Activated T-cell treated with anti-CD3 and anti-CD28 coated beads, Interleukin-2, amount 50 U/mL, for 24 hours (primary cell): ENCODE measurements at places on chromosomes 6 and 20.

DNA sequence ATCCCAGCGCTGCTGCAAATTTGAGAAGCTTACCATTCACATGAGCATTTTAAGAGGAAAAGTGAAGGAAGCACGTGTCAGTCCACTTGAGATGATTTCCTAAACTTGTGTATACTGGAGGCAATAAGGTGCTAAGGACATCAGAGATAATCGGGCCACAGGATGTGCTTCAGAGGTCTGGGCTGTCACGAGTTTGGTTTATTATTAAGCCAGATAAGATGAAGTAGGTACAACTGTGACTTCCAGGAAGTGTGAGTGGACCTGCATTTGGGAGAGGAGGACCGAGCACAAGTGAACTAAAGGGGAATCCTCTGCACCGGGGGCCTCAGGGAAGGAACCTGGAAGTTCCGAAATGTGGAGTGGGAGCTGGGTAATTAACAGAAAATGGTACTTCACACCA is 1.4 kb downstream of the SAMD5 start:
- DNase-seq: no peak

GRCh38 chr6:90406142-90406794 is 109.6 kb upstream of the BACH2 start:
- DNase-seq: no peak

GRCh38 chr6:75393806-75394205 is 99.8 kb downstream of the FILIP1 start:
- DNase-seq: no peak

GRCh38 chr20:62994869-62995281 is 11.9 kb downstream of the BHLHE23 start:
- no peak for DNase-seq

- no peak for DNase-seq
Observed at GRCh38 chr6:130593948-130594347, 228.1 kb downstream of the TMEM200A start.

GRCh38 chr20:34082232-34082887 is 29.7 kb downstream of the EIF2S2 start:
- DNase-seq: no peak

- no peak for DNase-seq
Observed at GRCh38 chr6:116136933-116137340, 11.0 kb upstream of the COL10A1 start.

DNA sequence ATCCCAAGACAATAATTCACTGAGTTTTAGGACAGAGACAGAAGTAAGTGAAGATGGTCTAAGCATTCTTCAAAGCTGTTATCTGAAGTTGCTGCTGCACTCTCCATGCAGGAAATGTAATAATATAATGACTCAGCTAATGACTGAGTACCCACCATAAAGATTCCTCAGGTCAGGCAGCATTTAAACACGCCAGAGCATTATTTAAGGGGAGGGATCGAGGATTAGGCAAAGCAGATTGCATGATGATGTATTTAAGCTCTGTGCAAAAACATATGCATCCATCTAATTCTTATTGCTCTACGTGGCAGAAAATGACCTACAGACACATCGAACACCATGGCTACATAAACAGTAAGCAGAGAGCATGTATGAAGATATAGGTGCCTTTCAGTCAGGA is 216.4 kb downstream of the UNC5CL start:
- no peak for DNase-seq

DNA sequence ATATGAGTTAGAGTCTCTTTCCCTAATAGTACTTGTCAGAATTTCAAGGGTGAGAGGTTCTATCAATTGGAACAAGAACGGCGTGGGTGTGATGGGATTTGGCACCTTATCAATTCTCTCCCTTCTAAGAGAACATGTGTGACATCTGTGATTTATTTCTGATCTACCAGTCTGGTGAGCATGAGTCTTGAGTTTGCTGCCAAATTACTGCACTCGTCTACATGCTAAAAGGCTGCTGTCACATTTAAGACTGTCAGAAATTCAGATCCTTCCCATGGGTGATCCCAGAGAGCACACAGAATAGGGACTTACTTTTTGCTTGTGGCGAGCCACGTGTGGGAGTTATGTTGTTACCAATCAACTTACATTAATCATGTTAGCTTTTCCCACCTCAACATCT is 370.2 kb upstream of the SASH1 start:
- DNase-seq: no peak

- DNase-seq: no peak
Observed at GRCh38 chr20:46931699-46932098, 37.1 kb downstream of the EYA2 start.

- DNase-seq: no peak
Observed at GRCh38 chr6:145051661-145052060, 683.7 kb downstream of the EPM2A start.

- peak; percentile 53 for DNase-seq
Observed at GRCh38 chr6:108117427-108118358, 43.2 kb upstream of the OSTM1 start.

GRCh38 chr20:51766994-51767866 is 960 bp downstream of the ATP9A start:
- peak; percentile 58 for DNase-seq

DNA sequence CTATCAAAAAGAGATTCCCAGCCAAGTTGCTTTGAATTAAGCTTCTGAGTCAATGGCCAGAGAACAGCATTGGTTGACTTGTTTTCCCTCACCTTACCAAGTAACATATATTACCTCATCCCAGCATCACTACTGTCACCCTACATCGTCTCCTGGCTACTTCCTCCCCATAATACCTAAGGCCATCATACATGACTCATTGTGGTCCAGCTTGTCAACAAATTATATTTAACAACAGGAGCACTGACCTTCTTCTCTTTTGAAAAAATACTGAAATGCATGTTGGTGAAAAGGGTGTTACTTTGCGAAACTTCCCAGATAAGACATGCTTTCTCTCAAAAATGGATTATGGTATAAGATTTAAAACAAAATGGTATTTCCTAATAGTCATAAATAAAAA is 106.9 kb downstream of the TBX18 start:
- DNase-seq: no peak

GRCh38 chr6:43376551-43376981 is 7.1 kb upstream of the ZNF318 start:
- DNase-seq: no peak

GRCh38 chr20:35974256-35974655 is 5.9 kb downstream of the CNBD2 start:
- DNase-seq: no peak

DNA sequence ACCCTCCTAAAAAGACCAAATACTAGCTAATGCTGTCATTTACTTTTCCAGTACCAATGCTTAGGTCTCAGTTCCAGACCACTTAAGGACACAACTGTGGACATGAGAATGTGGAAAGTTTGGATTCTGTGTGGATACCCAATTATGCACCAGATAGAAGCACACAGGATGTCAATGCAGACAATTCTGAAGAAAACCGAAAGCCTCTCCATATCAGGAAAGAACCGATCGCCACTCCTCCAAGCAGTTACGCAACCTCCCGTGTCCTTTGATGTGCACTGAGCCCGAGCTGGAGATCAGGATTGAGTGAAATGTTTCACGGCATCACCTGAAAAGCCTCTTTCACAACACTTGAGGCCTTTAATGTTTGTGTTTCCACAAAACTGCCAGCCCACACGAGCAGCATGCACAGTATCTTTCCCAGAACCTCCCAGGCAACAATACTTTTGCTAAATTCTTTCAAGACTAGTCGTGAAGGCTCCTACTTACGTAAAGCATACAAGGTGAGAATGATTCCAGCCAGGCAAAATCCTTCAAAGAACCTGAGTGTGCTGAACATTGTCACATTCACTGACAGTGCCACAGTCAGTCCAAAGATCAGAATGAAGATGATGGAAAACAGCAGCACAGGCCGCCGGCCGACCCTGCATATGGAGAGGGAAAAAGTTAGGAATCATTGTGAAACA is 47.0 kb downstream of the SLC22A23 start:
- DNase-seq: no peak

- DNase-seq: no peak
Observed at GRCh38 chr6:139482287-139482686, 107.8 kb upstream of the CITED2 start.

DNA sequence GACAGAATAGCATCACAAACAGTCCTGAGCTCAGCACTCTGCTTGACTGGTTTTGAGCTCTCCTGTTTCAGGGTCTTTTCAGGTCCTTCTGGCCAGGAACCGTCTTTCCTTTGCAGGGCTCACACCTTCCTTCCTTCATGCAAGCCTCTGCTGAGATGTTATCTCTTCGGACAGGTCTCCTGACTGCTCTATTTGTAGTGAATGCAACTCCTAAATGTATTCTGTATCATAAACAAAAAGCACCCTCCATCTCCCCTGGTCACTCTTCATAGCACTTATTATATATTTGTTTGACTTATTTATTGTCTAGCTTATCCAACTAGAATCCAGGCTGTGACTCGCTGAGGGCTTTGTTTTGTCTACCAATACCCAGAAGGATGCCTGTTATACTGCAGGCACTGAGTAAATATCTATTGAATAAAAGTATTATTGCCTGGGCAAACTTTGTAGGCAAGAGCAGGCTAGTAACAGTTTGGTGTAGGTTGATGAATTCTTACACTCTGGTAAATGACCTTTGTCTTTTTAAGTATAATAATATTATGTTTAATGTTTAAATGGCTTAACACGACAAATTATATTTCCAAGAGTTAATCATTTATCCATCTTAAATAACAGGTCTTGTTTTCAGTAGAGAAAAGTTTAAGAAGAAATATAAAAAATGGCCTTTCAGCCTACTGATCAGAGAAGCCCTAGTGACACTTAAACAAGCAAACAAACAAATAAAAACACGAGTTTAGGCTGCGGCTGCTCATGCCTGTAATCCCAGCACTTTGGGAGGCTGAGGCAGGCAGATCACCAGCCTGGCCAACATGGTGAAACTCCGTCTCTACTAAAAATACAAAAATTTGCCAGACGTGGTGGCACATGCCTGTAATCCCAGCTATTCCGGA is 199.7 kb downstream of the BCAS1 start:
- DNase-seq: no peak

DNA sequence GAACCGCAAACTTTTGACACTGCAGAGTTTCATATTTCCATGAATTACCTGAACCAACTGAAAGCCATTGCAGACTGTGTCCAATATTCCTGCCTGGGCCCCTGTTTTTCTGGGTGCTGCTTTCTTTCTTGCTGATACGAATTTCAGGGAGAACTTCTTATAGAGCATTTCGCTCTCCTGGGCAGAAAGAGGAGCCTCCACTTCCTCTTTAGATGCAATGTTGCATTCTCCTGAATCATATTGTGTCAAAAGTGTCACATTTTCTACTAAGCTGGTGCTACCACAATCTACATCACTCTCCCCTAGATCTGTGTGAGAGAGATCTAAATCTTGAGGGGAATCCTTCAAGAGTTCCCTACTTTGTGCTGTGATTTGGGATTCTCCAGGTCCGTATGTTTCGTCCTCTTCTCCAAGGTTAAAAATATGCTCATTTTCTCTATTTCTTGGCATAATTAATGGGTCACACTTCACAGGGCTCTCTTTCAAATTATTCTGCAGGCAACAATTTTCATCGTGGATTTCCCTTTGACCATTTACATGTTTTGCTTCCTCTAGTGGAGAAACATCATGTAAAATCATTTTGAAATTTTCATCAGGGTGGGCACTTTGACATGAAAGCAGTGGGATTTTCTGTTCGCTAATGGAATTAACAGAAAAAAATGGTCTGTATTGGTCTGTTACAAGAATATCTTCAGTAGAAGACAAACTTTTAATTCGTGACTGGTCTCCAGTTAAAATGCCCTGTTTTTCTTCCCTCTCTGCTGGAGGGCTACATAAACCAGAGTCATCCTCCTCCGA is 102.3 kb downstream of the DST start:
- no peak for DNase-seq

DNA sequence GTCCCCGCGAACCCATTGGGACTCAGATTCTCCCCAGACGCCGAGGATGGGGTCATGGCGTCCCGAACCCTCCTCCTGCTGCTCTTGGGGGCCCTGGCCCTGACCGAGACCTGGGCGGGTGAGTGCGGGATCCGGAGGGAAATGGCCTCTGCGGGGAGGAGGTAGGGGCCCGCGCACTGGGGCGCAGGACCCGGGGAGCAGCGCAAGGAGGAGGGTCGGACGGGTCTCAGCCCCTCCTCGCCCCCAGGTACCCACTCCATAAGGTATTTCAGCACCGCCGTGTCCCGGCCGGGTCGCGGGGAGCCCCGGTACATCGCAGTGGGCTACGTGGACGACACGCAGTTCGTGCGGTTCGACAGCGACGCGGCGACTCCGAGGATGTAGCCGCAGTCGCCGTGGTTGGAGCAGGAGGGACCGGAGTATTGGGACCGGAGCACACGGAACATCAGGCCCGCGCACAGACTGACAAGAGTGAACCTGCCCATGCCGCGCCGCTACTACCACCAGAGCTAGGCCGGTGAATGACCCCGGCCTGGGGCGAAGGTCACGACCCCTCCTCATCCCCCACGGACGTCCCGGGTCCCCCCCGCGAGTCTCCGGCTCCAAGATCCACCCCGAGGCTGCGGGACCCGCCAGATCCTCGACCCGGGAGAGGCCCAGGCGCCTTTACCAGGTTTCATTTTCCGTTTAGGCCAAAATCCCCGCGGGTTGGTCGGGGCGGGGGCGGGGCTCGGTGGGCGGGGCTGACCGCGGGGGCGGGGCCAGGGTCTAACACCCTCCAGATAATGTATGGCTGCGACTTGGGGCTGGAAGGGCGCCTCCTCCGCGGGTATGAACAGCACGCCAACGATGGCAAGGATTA is 15.7 kb upstream of the HLA-A start:
- DNase-seq: peak; percentile 79

- DNase-seq: no peak
Observed at GRCh38 chr20:21430020-21430419, 32.7 kb upstream of the NKX2-4 start.

DNA sequence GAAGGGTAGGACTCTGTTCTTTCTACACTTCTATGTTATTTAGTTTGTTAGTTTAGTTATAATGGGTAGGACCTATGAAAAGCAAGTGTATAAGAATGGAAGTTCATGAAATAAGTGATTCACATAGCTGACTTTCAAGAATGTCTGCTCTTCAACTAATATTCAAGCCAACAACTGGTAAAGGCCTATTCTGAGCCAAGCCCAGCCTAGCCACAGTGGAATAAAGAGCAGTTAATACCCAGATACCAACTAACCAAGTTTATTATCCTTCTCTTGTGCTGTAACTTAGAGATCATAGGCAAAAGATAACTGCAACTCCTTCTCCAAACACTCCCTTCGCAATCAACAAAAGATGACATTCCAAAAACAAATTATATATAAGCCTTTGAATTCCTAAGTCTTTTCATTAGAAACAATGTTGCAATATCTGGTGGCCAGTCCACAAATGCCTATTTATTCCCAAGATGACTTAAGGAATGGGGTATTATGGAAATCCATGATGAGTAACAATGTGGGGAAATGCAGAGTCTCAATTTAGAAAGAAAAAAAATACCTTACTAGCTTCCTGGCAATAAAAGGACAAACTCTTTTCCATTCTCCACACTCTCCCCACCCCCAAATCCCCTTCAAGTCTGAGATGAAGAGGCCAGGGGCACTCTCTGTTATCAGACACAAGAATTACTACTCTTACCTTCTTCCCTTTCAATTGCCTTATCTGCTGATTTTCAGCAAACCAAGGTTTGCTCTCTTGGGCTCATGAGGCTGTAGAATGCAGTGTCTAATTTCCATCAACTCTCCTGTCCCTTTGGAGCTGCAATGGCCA is 27.4 kb downstream of the BTBD9 start:
- no peak for DNase-seq
